Glutamatergic neuron (in vitro differentiated cells): ENCODE measurements at places on chromosomes 11 and 22.

GRCh38 chr11:118659953-118660680 is 19.3 kb downstream of the TREH start:
- DNase-seq, result no peak

DNA sequence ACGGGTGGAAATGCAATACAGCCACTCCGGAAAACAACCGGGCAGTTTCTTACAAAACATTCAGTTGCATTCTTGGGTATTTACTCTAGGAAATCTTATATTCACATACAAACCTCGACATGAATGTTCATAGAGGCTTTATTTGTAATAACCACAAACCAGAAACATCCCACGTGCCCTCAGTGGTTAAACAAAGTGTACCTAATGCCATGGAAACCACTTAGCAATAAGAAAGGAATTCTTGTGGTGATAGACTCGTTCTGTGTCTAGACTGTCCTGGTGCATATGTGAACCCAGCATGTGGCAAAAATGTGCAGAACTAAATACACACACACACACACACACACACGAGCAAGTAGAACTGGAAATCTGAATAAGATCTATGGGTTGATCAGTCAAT is 1073.3 kb downstream of the TBC1D22A start:
- DNase-seq, result no peak

DNA sequence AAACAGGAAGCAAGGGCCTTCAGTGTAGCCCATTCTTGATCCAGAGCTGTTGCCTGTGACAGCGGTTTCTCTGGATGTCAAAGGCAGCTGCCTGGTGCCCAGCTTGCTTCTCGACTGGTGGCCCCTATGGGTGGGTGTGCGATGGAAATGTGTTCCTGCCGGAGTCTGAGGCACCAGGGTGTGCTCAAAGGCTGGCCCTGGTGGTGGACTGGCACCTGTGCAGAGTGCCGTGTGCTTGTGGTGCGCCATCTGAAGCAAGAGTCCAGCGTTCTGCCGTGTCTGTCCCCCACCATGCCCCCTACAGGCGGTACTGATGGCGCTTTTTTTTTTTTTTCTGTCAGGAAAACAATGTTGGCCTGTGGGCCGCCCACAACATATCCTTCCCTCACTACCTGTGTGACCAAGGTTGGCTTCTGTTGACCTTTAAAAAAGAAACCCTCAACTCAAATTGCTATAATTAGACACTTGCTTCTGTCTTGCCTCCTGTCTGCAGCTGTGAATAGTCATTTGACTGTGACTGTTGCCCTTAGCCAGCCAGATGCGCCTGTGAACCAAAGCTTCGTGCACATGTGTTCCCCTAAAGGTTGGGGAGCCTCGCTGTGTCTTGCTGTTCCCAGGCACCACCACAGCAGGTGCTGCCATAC is 4.7 kb upstream of the RANBP1 start:
- peak; percentile 42 for DNase-seq

DNA sequence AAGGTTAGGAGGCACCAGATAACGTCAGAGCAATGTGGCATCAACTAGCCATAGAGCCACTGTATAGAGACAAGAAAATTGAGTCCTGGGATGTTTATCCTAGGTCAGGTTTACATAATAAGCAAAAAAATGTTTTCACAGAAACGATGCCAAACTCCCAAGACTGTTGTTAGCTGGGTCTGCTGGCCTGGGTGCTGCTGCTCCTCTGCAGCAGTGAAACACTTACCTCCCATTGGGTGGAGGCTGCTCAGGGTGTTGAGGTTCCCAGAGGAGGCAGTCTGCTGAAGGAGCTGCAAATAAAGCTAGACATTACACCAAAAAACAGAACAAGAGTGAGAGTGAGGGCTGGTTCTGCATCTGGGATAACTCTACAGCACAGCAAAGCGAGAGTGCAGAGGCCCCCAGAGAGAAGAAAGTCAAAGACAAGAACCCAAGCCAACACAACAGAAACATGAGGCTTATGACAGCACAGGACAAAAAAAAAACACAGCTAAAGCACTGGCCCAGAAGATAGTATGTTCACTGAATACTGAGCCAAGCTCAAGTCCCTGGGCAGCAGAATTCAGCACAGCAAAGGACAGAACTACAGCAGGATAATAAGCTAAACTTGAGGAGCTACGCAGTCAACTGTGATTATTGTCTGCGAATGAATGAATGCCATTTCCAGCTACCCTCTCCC is 29.9 kb upstream of the RAPSN start:
- no peak for DNase-seq

DNA sequence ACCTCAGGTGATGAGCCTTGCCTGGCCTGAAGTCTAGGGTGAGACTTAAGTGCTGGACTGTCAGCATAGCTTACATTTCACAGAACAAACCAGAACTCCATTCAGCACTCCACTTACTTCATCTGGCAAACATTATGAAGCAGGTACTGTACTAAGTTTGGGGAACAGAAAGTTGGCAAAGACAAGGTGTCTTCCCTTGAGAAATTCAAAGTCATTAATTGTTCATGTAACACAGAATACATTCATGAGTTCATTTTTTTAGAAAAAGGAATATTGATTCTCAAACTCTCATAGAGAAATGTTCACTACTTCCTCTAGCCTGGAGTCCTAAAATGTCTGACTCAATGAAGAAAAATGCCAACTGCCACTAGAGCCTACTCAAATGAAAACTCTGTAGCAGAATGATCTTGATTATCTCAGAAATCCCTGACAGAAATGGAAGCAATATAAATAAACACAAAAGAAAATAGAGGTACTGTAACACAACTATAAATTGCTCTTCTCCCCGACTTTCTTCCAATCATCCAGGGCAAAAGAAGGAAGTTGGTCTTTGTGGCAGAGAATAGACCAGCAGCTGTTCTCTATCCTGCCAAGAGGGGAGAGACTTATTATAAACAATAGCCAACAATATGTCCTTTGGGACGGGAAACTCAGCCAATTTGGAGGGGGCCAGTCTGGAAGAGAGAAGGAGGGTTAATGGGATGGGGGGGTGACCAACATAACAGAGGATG is 129.2 kb upstream of the MTMR2 start:
- no peak for DNase-seq

GRCh38 chr11:7520981-7521487 is 7.2 kb downstream of the PPFIBP2 start:
- no peak for DNase-seq

- no peak for DNase-seq
These were observed 46.8 kb downstream of the PLAAT5 start for GRCh38 chr11:63444160-63444559.

DNA sequence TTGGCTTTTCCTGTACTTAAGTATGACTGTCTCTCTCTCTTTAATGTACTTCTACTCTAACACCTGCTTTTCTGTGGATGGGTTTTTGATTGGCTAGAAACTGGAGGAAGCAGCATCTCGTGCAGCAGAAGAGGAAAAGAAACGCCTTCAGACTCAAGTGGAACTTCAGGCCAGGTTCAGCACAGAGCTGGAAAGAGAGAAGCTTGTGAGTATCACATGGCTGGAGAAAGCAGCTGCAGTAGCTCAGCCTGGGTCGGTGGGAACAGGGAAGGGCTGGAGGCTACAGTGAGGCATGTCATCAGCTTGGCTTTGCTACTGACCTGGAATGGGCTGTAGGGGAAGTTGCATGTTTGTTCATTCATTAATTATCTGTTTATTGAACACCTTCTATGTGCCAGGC is 74.2 kb downstream of the SWAP70 start:
- no peak for DNase-seq

DNA sequence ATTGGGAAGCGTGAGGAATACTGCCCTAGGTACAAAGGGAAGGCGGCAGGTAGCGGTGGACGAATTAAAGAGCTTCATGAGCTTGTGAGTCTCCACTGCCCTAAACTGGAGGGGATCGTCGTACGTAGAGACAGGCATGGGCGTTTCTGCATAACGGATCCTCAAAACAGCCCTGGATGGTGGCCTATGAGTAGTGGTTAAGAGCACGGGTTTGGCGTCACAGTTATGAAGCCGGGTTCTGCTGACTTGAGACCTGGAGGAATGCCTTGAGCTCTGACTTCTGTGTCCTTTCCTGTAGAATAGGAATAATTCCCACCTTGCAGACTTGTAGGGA is 335 bp downstream of the TMEM138 start:
- no peak for DNase-seq

GRCh38 chr11:68122936-68123539 is 1.9 kb upstream of the CHKA start:
- no peak for DNase-seq

- DNase-seq, result no peak
These were observed 20.6 kb upstream of the ST3GAL4 start for GRCh38 chr11:126334659-126335462.

DNA sequence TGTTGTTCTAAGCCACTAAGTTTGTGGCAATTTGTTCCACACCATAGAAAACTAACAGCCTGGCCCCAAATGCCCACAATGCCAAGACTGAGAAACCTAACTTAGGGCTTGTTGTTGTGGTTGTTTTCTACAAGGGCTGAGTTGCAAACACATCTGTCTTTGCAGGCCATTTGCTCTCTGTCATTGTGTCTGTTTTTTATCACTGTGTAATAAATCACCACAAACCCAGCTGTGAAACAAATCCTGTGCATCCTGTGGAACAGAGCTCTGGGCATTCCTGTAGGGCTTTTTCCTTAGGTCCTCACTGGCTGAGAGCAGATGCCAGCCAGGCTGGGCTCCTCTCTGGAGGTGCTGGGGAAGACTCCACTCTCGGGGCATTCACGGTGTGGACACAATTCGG is 15.7 kb upstream of the SYT8 start:
- DNase-seq, result no peak

- DNase-seq, result no peak
These were observed 272.5 kb downstream of the SBF2 start for GRCh38 chr11:10021563-10021962.

DNA sequence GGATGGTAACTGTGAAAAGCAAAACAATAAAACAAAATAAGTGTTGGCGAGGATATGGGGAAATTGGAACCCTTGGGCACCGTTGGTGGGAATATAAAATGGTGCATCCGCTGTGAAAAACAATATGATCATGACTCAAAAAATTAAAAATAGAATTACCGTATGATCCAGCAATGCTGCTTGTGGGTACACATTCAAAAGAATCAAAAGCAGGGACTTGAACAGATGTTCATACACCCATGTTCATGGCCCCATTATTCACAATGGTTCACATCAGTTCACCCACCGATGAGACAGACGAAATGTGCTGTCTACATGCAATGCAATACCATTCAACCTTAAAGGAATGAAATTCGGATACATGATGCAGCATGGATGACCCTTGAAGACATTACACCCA is 1.2 kb upstream of the DERL3 start:
- no peak for DNase-seq

DNA sequence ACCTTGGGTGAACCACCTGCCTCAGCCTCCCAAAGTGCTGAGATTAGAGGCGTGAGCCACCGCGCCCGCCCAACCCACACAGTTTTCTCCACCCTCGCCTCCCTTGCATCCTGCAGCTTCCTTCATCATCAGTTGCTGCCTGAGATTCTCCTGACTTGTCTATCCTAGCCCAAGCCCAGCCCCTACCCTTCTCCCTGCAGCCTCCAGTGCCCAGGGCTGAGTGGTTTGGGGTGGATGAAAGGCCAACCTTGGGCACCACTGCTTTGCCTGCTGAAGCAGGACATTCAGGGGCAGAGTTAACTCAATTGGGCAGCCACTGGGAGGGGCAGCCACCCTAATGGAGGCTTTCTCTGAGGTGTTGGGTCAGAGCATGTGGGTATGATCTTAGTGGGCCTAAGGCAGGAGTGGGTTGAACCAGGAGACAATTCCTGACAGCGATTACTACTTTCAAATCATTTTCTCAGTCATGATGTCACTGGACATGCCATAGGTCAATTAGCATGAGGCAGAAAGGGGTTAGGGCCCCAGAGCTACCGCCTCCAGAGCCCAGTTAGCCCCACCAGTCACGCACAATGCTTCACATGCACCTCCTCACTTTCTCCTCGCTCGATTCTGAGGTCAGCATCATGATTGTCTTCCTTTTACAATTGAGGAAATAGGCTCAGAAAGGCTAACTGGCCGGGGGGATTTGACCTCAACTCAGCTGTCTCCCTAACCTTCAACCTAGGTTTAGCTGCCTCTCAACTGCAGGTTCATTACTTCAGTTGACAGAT is 1.0 kb upstream of the FKBP2 start:
- no peak for DNase-seq

GRCh38 chr22:38221908-38222796 is 20.4 kb downstream of the MAFF start:
- no peak for DNase-seq

GRCh38 chr11:116481126-116481675 is 291.6 kb downstream of the BUD13 start:
- DNase-seq, result peak; percentile 61

- DNase-seq, result no peak
These were observed 21.5 kb downstream of the PRRG4 start for GRCh38 chr11:32851251-32851650.

DNA sequence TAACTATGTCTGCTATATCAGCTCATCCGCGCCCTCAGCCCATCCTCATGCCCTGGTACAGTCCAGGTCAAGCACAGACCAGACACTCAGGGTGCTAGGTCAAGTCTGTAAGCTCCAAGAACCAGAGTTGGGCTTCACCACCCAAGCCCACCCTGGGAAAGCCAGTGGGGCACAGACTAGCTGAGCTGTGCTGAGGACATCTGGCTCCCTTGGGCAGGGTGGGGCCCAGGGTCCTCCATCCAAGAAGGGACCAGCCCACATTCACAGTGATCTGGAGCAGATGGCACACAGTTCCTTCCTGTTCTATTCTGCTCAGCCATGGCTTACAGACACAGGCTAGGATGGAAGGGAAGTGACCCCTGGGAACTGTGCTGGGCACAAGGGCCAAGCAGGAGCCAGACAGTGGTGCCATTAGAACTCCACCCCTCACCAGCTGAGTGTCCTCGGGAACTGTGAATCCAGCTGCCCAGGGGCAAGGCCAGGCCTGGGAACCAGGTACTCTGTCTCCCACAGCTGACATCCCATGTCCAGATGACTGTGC is 9.1 kb downstream of the P2RY6 start:
- no peak for DNase-seq

DNA sequence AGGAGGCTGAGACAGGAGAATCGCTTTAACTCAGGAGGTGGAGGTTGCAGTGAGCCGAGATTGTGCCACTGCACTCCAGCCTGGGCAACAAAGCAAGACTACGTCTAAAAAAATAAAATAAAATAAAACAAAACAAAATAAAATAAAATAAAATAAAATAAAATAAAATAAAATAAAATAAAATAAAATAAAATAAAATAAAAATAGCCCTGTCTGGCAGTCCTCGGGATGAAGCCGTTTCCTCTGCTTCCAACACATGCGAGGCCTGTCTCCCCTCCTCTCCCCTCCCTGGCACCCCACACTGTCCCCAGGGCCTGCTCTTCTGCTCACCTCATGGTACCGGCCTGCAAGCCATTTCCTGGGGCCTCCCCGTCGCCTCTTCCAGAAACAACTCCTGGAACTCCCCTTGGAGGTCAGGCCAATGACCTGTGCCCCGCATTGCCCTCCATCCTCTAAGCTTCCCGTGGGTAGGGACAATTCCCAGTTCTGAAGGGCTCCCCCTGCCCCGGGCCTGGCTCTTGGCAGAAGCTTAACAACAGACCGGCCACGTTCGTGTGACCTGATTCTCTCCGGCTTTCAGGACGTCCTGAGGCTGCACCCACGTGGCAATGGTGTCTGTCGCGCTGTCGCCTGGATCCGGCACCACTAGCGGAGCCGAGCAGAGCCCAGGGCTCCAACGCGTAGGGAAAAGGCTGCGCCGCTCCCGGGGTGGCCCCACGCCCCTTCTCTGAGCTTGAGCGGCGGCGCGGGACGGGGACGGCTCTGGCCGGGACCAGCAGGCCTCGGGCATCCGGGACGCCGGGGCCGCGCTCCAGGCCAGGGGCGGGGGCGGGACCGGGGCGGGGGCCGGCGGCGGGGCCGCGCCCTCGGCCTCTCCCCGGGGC is 456 bp upstream of the PARVB start:
- peak; percentile 43 for DNase-seq
